Right lung (tissue), 10 donors: ENCODE measurements at places on chromosomes 6 and 20. TPM values are rescaled to one million over a fixed set of nuclear protein-coding genes. Genes with fewer than 3 reads are reported as not detected.

ZNF831 gene
- 0.14 TPM for polyA plus RNA-seq

RAMACL gene
- 0.40 TPM for polyA plus RNA-seq

KCNG1 gene
- polyA plus RNA-seq: 0.70 TPM

WFDC12 gene
- not detected for polyA plus RNA-seq

GRCh38 chr6:2447931-2448330 lies 202.5 kb upstream of the GMDS start:
- no peak for DNase-seq

DNA sequence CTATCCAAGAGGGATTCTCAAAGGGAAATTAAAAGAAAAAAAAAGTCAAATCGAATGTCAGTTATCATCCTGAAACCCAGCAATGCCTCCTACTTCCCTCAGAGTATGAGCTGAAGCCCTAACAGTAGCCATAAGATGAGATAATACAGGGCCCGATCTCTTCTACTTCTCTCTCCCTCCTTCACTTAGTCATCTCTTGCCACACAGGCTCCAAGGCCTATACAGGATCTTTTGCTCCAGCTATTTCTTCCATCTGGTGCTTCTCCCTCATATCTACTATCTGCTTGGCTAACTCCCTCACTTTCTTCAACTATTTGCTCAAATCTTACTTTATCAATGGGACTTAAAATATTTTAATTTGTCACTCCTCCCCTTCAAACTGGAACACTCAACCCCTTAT lies 215.3 kb downstream of the RNGTT start:
- DNase-seq: no peak

GRCh38 chr6:120875900-120876299 lies 458.4 kb downstream of the TBC1D32 start:
- no peak for DNase-seq
